Renal cortex interstitium (tissue), 15 donors: ENCODE measurements at places on chromosomes 12 and 14. TPM values are rescaled to one million over a fixed set of nuclear protein-coding genes. Genes with fewer than 3 reads are reported as not detected.

DNA sequence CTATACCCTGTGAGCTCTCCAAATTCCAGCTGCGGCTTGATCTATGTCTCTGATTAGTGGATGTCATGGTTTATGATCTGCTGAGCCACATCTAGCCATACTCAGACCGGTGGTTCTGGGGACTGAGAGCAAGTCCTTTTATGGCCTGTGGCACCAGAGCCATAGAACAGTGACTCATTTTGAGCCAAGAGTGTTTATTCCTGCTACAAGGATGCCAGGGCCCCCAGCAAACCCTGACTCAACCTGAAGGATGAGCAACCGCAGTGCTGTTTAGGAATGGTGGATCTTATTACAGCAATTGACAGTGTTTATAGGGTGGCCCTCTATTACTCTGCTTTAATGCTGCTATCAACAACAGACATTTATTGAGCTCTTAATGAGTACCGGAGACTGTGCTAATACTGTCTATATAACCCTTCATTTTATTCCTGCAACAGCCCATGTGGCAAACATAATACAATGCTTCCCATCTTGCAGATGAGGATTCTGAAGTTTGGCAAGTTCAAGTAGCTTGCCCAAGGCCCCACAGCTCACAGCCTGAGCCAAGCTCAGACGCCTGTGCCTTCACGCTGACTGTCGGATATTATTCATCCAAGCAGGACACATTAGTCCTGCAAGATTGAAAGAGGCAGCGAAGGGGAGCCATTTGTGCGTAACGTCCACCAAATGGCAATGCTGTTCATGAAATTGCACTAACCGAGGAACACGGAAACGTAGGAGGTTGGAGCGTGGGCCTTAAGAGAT, 273.6 kb upstream of the PWP1 start:
- no peak for DNase-seq

DNA sequence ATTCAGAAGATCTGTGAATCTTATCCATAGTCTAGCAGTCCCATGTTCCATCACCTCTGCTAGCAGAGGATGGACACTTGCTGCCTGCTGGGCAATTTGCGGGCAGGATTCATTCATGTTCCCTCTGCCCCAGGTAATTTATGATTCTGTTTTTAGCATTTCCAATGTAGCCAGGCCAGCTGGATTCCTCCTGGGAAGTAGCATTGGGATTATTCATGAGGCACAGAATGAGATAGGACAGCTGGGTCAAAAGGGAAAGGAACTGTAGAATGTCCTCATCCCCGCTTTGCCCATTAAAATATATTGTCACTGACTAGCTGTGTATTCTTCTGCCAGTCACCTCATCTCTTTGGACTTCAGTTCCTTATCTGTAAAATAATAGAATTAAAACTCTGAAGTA, 68.7 kb downstream of the SLC35F4 start:
- DNase-seq: no peak

DNA sequence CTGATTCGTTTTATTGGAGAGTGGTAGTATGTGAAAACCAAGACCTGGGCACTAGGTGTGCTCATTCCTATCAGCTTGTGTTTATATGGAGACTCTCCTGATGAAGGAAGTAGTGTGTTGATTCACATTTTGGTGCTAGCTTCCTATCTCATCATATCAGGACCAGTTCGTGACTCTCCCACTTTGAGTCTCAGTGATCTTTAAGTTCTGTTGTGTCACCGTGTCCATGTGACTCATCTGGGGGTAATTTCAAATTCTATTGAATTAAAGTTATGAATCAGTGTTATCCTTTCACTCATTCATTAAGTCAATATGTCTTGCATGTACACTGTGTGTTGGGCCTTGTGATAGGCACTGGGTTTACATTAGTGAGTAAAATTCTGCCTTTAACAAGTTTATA, 180.2 kb downstream of the CACNA1C start:
- DNase-seq: no peak

- DNase-seq: no peak
These were observed 4.8 kb downstream of the GUCY2C start for GRCh38 chr12:14691560-14691959.

DNA sequence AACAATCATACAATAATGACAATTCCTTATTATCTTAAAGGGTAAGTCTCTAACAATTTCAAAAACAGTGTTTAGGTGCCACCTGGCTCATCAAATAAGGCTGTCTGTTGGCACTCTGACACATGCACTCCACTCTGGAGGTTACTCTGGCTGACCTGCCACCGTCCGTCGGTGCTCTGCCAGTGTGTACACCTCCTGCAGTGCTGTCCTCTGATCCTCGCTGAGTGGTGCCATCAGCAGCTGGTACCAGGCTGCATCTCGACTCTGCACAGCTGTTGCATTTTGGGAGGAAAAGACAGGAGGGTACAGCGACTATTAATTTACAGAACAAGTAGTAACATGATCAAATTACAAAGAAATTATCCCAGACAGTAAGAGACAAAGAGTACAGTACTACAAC, 63.9 kb downstream of the IPO8 start:
- DNase-seq: no peak

GRCh38 chr14:71815110-71815509, 117.1 kb upstream of the RGS6 start:
- no peak for DNase-seq

GRCh38 chr14:50780393-50780792, 50.6 kb downstream of the NIN start:
- no peak for DNase-seq

GPR132 gene
- 0.50 TPM for polyA plus RNA-seq

KCNA1 gene
- 0.30 TPM for polyA plus RNA-seq

DNA sequence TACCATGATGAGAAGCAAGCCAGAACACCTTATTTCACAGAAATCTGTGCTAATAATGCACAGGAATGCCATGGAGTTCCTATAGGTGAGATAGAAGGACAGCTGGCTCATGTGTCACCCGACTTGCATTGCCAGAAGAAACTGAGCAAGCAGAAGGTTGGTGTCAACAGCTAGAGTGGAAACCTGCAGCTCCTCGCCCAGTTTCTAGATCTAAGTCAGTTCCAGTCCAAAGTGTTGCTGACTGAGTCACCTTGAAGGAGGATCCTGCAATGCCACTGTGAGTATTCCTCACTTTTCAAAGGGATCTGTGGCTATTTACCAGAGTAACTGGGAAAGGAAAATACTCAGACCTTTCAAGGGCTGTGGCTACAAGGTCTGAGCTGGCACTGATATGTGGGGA, 17.1 kb downstream of the CDKL1 start:
- DNase-seq: no peak

DNA sequence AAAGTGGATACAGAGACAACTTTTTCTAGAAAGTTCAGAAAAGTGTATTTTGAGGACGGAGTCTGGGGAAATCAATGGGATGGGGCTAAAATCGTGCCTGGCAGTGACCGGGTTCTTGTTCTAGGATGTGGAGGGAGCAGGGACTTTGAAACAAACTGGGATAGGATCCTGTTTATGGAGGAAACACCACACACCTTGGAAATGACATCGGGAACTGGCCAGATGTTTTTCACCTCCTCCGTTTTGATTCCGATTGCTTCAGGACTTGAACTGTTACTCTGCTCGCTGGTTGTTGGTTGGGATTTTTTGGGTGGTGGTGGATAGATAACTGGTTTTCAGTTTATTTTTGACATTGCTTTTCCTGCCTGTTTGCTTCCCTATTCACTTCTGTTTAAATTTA, 506 bp downstream of the EMP1 start:
- no peak for DNase-seq
